ENCODE measurements at places on chromosomes 2 and 18.

DNA sequence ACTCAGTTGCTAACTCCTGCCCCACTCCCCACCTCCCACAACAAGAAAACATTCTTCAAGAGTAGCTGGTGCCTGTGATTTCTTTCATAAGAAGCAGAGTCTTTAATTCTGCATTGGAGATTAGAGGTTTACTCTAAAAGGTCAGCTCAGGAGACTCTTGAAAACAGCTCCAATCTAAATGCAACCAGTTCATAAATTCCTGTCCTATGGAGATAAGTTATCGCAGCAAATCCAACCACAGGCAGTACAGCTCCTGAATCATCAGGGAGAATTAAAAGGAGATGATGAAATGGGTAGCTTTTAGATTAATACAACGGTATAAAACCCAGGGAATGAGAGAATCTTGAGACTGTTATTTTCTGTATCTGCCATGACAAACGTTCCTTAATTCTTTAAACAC lies 130.7 kb downstream of the SOCS6 start:
- DNase-seq: no peak

DNA sequence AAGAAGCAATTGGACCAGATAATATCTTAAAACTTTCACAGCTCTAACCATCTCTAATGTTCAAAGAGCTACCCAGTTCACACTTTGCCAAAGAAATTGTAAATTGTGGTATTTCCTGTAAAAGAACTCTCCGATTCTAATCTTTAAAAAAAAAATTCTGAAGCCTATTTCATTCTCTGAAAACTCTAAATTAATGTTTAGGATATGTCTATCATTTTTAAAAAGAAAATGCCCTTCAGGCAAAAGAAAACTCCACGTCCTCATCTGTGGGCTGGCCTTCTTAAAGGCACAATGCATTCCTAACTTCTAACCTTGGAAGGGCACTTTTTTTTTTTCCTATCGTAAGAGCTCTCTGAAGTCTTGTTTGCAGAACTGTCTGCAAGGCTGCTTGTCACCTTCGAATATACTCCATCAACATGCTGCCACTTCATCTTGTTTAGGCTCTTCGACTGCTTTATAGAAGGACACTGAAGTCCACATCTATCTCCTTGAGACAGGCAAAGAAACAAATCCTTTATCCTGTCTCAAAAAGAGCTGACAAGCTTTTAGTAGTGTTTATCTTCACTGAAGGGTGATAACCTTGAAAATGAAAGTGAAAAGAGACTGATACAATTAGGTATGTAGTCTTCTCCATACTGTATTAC lies 124.3 kb upstream of the SLC39A10 start:
- no peak for DNase-seq

- DNase-seq: no peak
These were observed 47.1 kb downstream of the DDX1 start for GRCh38 chr2:15638720-15639119.

DNA sequence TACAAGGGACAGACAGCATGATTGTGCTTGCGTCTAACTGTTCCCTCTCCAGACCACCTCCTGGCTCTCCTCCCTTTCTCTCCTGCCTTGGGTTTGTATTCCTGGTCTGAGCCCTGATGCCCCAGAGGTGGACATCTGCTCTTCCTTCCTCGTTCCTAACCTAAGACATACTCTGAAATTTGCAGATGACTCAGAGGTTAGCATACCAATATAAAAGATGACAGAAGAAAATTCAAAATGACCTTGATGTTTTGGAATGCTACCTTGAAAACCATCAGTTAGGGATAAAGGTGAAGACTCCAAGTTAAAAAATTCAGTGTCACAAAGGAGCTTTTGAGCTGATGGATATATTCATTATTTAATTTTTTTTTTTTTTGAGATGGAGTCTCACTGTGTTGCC lies 12.9 kb downstream of the SMYD1 start:
- DNase-seq: no peak

Measured in stimulated activated CD4-positive, alpha-beta T cell treated with anti-CD3 and anti-CD28 coated beads, Interleukin-12 subunit alpha, Interleukin-12 subunit beta, amount 100 ng/mL, for 24 hours (primary cell).